ENCODE measurements at places on chromosomes 4 and X.

DNA sequence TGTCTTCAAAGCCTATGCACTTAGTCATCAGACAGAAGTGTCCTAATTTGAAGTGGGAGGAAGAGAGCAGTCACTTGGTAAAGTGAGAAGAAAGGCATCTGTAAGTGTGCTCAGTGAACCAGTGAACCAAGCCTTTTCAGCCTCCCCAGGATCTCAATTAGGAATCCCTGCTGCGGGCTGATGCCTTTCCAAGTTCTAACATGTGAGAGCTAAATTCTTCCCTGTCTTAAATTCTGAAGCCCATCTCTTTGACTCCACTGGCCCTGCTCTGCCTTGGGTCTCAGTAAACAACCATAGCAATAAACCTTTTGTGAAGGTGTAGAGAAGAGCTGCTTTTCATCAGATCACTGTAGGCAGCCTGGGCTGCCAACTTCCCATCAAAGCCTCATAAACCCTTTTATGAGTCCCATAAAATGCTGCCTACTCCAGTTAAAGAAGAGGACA, 701.2 kb upstream of the LCORL start:
- DNase-seq, result no peak

DNA sequence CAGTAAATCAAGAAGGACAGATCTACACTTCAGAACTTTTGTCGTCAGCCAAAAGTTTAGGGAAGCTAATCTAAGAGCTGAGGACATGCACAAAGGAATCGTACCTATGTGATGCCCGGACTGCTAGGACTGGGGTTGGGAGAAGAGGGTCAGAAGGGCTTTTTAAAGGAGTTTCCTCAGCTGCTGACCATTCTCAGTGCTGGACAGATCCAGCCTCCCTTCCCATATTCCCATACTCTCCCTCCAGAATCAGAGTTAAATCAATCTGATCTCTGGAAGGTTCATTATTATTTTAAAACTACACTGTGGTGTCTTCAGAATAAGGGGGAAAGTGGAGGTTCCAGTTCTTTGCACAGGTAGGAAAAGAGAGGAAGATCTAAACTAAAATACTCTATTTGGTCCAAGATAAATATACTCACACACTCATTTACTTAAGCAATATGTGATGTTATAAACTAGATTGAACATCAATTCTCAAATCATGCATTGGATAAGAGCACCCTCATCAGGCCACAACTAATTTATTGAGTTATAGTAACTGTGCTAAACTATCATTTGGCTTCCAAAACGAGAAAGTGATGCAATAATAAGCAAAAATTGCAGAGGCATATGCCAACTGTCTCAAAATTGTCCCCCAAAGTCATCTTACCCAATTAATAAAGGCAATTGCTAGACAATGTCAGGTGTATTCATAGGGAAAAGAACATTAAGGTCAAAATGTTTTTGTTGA, 124.7 kb downstream of the HNRNPD start:
- DNase-seq, result no peak

- no peak for DNase-seq
Observed at GRCh38 chrX:31223817-31224216, 152.0 kb upstream of the FTHL17 start.

DNA sequence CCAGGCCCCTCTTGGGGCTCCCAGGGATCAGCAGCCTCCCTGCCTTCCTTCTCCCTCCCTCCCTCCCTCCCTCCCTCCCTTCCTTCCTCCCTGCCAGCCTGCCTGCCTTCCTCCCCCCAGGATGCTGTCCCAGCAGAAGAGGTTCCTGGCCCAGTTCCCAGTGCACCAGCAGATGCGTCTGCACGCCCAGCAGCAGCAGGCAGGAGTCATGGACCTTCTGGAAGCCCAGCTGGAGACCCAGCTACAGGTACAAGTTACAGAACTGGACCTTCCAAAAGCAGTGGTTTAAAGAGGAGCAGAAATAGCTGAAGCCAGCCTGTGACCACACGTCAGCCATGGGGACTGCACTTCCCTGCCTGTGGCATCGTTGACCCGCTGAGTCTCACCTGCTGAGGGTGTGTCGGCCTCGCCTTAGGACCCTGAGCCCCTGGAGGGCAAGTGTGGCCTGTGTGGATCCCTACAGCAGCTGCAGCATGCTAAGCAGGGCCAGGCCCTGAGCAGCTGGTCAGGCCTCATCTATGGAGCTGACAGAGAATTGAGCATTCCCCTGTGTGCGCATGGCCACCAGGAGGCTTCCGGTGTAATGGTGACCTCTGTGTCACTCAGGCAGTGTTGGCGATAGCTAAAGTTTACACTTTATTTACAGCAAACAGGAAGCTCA, 84.7 kb downstream of the CRMP1 start:
- DNase-seq, result no peak

GRCh38 chr4:41882625-41883347, 52.4 kb upstream of the TMEM33 start:
- DNase-seq, result no peak

DNA sequence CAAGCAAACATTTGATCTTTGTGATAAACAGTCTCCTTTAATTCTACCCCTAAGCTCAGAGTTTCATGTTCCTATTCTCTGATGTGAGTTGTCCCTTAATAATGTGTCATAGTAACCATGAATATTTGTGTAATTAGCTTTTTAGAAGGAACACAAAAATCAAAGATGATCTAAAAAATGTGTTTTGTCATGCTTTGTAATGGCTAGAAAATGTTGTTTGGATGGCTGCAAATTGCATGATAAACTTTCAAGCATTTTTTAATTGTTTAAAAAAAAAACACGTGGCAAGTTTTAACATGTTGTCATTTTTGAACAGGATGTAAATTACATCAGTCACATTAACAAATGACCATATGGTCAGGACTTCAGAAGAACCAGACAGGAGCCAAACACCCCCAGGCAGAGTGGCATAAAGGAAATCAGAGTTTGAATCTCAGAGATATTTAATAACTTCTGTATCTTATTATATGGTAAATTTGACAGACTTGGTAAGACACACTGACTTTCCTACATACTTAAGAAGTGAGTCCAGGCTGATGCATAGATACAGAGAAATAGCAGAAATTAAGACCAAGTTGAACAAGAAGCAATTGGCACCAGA, 223.9 kb upstream of the VEGFC start:
- DNase-seq, result no peak

GRCh38 chr4:35247047-35247446, 997.3 kb downstream of the ARAP2 start:
- no peak for DNase-seq

DNA sequence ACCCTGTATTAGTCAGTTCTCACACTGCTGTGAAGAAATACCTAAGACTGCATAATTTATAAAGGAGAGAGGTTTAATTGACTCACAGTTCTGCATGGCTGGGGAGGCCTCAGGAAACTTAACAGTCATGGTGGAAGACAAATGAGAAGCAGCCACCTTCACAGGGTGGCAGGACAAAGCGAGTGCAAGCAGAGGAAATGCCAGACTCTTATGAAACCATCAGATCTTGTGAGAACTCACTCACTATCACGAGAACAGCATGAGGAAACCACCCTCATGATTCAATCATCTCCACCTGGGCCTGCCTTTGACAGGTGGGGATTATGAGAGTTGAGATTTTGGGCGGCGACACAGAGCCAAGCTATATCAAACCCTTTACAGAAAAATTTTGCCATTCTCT, 722.4 kb downstream of the RAB28 start:
- DNase-seq, result no peak

- DNase-seq, result no peak
Observed at GRCh38 chrX:11351375-11352295, 58.4 kb downstream of the AMELX start.

GRCh38 chr4:40546969-40547788, 82.5 kb downstream of the RBM47 start:
- DNase-seq, result no peak

GRCh38 chrX:40009462-40009851, 88.3 kb downstream of the BCOR start:
- DNase-seq, result no peak

DNA sequence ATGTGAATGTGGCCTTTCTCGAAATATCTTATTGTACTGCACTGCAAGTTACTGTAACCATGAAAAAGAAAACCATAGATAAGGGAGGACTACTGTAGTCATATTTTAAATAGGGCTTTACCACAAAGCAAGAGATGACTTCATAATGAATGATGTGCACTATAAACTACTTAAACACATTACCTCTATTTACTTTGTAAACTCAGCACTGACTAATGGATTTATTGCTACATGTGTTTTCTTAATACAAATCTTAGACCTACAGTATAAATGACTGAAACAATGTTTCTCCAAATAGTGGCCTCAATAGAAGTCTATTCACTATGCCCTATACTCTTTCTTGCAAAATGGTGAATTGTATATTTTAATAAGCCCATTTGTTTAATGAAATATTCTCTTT, 61.1 kb downstream of the HDX start:
- DNase-seq, result no peak

- DNase-seq, result no peak
Observed at GRCh38 chrX:635428-636090, 5.0 kb downstream of the SHOX start.

DNA sequence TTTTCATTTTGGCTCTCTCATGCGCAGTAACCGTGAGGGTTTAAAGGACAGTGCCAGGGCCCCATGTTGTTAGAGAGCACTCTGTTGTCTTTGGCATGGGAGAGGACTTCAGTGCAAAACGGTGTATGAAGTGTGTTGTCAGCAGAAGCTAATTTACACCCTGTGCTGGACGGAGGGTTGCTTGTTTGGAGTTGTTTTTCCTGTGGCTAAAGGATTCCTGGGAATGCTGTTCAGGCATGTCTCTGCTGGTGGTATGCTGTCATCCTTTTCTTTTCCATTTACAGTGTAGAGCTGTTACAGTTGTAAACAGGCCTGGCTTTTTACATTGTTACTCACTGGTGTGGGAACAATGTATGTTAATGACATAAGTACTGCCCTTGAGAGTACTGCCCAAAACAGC, 206.3 kb downstream of the CBR4 start:
- DNase-seq, result no peak

DNA sequence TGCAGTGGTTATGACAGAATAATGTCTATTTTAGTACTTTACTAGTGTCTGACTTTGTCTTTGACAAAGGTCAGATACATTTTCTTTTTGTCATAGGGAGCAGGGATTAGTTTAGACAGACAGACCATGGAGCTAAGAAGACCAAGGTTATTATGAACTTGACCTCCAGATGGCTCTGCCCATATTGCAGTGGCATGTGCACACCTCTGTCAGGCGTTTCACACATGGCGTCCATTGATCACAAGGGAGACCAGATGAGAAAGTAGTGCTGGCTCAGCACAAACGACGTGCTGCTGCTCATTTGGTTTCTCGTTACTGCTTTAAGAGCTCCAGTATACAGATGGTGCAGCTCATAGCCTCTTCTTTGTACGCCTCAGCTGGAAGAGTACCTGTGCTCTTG, 56.3 kb upstream of the HPSE start:
- no peak for DNase-seq

DNA sequence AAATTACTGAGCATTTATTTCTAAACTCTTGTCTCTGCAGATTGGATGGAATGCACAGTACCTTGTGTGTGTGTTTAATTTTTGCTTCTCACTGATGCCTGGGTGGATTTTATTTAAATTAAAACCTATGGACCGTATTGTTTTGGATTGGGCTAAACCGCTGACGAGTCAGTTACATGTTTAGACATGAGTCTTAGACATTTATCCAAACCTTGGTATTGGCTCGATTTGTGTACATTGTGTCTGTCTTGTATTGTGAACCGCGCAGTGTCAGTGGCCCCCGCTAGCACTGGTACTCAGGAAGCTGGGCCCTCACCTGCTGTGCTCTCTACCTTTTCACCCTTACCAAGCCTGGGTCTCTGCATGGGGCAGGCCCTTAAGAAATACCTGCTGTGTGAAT, 40.8 kb upstream of the TADA2B start:
- no peak for DNase-seq
